ENCODE measurements at places on chromosomes 12 and 14. TPM values are rescaled to one million over a fixed set of nuclear protein-coding genes. Genes with fewer than 3 reads are reported as not detected.

SLC7A8 gene
- 0.90 TPM for total RNA-seq

TMEM63C gene
- total RNA-seq: 2.4 TPM

DNA sequence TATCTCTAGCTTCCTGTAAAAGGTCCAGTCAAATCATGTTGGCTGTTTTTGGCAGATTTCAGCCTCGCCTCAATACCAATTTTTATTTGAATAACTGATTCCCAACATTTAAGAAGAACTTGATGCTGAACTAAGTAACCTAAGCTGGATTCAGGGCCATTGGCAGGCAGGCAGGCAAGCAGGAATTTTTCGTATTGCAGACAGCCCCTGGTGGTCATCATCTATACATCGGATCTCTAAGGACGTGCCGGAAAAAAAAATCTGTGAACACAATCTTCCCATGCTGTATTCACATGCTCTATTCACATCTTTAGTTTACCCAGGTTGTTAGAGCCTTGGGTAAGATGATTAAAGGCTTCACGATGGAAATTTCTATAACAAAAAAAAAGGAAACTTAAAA lies 7.0 kb downstream of the VCPKMT start:
- no peak for DNase-seq

GRCh38 chr12:53518381-53518780 lies 11.1 kb upstream of the NPFF start:
- no peak for DNase-seq

DNA sequence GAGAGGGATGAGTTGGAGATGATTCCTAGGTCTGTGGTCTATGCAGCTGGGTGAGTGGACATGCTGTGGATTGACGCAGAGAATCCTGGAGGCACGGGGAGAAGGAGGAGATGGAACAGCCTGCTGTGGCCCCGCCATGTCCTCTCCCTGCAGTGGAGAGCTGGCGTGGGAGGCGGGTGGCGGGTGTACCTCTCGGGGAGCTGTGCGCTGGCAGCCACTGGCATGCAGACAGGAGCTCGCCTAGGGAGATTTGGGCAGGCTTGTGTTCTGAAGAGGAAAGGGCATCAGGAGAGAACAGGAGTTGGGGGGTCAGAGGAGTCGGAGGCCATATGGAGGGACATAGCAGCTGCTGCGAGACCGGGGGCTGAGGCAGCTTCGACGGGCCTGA lies 56.1 kb downstream of the TECPR2 start:
- DNase-seq: no peak

DNA sequence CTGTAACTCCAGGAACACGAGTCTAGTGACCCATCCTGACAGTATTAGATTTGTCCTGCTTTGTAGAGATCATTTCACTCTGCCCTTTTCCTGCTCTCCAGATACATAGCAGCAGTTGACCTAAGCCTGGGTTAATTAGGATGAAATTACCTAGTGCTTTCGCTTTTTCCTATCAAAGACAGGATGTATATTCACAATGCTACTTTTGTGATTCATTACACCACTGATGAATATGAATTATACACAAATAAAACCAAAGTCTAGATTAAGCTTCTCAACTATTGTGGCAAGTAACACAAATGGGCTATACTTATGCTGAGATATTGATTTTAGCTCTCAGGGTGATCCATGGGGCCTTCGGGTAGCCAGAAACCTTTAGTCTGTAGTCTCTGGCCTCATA lies 17.9 kb downstream of the CERS5 start:
- no peak for DNase-seq

GRCh38 chr12:123483602-123484248 lies 25.8 kb downstream of the SNRNP35 start:
- no peak for DNase-seq

IGFBP6 gene
- total RNA-seq: 4.7 TPM

- no peak for DNase-seq
Measured at GRCh38 chr14:90599748-90600507, 203.1 kb downstream of the CALM1 start.

GRCh38 chr12:114933428-114934160 lies 249.6 kb upstream of the TBX3 start:
- DNase-seq: peak; percentile 84

- DNase-seq: no peak
Measured at GRCh38 chr14:62053188-62053587, 291.0 kb downstream of the SNAPC1 start.

DNA sequence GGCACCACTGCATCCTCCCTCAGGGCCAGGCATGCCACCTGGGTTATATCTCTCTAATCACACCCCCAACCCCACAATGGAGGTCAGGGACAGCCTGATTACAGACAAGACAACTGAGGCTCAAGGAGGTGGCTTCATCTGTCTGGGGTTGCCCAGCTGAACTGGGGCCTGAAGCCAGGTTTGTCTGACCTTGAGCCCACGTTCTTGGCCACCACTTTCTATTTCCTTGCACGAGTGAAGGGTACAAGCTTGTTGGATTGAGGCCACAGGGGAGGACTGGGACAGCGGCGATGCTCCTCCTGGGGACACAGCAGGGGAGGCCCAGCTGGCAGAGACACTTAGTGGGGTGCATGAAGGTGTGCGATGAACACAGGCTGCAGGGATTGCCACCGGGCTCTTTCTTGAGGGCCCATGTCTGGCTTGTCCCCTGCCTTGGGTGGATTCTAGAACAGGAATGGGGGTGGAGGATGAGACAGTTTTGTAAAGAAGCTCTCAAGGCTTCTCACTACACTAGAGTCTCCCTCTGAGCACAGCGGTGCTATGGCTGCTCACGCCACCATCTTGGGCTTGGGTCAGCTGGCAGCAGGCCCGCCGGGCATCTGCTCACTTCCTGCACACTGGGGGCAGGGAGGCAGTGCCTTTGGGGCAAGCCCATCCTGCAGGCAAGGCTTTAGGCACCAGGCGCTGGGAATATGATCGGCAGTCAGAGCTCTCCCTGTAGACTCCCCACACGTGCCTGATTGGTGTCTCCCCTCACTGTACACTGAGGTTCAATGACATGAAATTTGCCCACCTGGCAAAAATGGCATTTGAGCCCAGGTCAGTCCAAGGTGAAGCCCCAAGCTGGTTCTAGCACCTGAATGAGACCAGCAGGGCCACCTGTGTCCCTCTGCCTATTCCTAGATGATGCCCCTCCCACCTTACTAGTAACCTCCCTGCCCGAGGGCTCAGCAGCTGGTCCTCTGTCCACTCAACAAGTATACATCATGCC lies 16.0 kb downstream of the RITA1 start:
- DNase-seq: no peak

ITPK1 gene
- 25.9 TPM for total RNA-seq

LRP1-AS gene
- total RNA-seq: not detected

DNA sequence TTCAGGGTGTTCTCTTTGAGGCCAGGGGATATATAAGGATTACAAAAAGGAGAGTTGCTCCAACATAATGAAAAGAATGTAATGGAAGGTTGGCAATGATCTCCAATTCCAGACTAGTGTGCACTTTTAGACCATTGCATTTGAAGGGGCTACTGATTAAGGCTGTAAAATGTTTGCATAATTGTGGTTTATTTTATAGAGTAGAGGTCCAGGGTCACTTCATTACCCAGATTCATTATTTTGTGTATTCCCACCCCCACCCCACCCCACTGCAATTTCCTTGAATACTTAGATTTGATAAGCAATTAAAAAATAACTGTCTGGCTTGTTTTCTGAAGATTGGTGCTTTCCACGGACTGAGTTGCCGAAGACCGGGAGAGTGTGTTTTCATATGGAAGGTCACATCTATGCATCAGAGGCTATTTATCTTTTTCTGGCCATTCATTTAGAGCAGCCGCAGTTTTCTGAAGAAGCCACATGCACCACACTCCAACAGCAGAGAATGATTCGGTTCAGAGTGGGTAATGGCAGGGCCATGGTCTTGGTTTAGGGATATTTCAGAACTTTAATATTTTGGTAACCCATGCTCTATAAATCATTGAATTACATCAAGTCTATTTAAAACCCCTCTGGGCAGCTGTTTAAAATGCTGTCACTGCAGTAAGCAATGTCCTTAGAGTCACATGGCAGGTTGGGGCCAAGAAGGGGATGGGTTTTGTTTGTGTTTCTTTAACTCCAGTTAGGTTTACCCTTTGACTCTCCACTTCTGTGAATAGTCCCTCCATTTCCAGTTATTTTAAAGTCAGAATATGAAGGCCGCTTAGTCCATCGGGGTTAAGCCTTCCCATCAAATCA lies 94.6 kb downstream of the TMEM30B start:
- no peak for DNase-seq

DNA sequence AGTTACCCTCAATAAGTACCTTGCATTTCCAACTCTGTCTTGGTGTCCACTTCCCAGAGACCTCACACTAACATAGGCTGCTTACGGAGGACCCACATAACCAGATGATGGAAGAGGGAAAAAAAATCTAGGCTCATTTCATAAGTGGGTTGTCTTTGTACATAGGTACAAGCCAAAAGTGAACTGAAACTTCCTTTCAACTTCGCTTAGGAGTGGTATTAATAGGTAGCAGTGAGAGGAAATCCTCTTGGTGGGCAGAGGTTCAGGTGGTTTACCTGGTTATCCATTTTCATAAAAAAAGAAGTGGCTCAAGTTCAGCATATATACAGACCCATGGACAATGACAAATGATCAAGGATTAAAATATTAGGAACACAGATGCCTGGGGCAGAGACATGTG lies 35.8 kb upstream of the RNU6-7 start:
- DNase-seq: no peak

DNA sequence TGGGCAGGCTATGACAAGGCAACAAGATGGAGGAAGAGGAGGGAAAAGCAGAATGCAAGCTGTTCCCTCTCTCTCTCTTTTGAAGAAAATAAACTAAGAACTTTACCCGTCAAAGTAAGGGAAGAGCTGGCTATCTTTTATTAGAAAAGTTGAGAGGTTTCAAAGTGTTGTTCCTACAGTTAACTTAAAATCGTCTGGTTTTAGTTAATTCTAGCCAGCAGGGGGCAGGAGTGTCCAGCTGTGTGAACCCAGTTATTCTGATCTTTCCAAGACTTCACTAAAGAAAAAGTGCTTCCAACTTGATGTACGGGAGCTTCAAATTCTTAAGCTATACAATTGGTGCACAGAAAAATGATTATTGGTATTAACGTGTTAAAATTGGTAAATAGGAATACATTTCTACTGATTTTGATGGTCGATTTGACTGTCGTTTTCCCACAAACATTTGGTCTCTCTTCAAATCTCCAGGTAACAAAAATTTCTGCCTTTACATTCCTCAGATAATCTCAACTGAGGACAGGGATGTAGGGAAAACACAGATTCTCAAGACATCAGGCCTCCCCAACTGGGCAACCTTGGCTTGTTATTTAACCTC lies 28.4 kb upstream of the MON2 start:
- DNase-seq: peak; percentile 33

- DNase-seq: peak; percentile 4
Measured at GRCh38 chr14:78697341-78697740, 527.2 kb downstream of the NRXN3 start.

GRCh38 chr14:61929651-61930050 lies 167.4 kb downstream of the SNAPC1 start:
- DNase-seq: no peak
